ENCODE measurements at places on chromosomes 3 and 15. TPM values are rescaled to one million over a fixed set of nuclear protein-coding genes. Genes with fewer than 3 reads are reported as not detected.
A peak's percentile ranks its signal among the peaks of the same experiment; 100 is the strongest.

The SI gene
- not detected for total RNA-seq

The DHX30 gene
- total RNA-seq = 91.7 TPM

The PLA2G4E gene
- total RNA-seq = not detected

The ZNF620 gene
- total RNA-seq = 1.6 TPM

The GOLGA8R gene
- total RNA-seq = 4.2 TPM

The CACNA1D gene
- total RNA-seq = 0.24 TPM

The CCR8 gene
- total RNA-seq = not detected

DNA sequence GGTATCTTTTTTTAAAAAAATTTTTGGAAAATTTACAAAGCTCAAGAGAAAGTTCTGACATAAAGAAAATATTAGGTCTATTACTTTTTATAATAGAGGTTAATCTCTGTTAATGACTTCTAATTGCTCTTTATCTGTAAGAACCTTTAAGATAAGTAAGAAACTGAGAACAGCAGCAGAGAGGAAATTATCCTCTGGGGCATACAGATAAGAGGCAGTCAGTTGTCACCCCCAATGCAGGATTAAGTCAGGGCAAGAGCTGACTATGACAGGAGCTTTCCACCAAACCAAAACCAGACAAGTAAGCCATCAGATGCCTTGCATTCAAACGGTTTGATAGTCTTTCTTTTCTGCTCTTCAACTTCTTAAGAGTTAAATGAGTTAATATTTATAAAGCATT, 149.0 kb downstream of the GSK3B start:
- DNase-seq = no peak

DNA sequence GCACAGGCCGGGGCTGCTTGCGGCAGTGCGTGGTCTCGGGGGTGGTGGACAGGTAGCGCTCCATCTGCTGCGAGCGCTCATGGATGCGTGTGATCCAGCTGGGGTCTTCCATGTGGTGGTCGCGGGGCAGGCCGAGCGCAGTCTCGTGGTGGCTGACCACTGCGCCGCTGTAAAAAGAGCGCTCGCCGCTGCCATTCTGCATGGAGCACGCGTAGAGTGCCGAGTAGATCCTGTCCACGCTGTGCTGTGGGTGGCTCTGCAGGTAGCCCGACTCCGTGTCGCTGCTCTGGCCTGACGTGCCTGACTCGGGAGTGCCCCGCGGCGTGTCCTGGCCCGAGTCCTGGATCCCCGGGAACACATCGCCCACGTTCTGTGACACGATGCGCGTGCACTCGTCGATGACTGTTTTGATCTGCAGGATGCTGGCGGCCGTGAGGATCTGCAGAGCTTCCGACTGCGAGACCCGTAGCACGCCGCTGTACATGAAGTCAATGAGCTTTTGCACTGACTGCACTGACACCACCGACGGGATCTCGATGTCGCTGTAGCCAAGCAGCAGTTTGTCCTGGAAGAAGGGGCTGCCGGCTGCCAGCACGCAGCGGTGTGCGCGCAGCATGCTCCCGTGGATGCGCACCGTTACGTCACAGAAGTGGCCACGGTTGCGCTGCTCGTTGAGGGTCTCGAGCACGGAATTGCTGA, 57.4 kb downstream of the TIGIT start:
- no peak for DNase-seq

- no peak for DNase-seq
Measured at GRCh38 chr3:4520033-4520816, 27.1 kb downstream of the ITPR1 start.

GRCh38 chr3:67529915-67530314, 124.5 kb downstream of the SUCLG2 start:
- DNase-seq = no peak

DNA sequence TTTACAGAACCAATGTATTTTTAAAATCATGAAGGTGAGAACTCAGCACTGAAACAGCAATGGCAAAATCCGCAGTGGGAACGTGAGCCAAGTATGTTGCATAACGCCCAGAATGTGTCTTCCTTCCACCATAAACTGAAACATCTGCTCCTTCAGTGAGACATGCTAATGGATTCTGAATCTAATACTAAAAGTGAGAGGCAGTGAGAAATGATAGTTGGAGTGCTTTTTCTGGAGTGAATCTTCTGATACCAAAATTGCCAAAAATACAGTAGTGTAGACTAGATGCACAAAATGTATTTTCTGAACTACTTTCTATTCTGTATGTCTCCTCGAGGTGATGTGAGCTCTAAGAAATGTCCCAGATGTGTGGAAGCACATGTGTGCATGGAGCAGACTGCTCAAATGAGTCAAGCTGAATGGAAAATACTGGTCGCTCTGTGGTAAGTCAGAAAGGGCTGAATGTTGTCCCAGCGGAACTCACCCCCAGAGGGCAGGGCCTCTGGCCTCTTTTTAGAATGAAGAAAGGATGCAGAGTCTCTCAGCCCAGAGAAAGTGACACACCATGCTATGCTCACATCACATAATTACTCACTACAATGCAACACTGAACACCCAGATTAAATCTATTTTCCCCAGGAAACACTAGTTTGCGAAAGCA, 73.0 kb downstream of the ATP10A start:
- DNase-seq = peak; percentile 45

GRCh38 chr3:77298417-77298816, 258.5 kb downstream of the ROBO2 start:
- DNase-seq = no peak

DNA sequence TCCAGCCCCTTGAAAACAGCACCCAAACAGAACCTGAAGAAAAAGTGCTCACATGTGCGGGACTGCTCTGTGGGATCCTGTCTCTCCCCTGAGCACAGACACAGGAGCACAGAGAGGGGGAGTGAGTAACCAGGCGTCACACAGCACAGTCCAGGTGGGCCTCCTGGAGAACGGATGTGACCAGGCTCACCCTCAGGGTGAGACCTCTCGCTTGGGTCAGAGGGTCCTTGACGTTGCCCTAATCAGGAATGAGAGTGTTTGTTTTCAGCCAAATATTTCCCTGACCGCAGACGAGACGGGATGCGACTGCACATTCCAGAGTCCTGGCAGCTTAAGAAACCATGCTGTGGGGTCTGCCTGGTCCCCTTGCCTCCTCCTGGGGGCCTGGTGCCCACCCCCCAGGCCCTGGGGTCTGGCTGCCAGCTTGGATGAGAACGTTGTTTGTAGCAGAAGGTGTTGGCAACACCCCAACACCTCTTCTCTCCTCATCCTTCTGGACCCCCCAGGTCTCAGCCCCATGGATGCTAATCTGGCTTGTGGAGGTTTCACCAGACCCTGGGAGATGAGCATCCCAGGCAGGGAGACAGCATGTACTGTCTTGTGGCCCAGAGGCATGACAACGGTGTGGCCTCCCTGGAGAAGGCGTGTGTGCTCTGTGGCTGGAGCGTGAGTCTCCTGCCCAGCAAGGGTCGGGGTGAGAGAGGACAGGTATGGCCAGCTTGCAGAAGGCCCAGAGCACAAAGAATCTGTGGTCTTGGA, 42.1 kb upstream of the SLC6A6 start:
- DNase-seq = no peak

DNA sequence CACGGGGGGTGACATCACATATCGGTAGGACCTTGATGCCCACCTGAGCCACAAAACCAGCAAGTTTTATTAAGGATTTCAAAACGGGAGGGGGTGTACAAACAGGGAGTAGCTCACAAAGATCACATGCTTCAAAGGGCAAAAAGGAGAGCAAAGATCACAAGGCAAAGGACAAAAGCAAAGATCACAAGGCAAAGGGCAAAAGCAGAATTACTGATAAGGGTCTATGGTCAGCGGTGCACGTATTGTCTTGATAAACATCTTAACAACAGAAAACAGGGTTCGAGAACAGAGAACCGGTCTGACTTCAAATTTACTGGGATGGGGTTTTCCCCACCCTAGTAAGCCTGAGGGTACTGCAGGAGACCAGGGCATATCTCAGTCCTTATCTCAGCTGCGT, 143.5 kb upstream of the LPP start:
- DNase-seq = no peak

GRCh38 chr3:183349421-183350157, 78.8 kb downstream of the MCF2L2 start:
- no peak for DNase-seq

DNA sequence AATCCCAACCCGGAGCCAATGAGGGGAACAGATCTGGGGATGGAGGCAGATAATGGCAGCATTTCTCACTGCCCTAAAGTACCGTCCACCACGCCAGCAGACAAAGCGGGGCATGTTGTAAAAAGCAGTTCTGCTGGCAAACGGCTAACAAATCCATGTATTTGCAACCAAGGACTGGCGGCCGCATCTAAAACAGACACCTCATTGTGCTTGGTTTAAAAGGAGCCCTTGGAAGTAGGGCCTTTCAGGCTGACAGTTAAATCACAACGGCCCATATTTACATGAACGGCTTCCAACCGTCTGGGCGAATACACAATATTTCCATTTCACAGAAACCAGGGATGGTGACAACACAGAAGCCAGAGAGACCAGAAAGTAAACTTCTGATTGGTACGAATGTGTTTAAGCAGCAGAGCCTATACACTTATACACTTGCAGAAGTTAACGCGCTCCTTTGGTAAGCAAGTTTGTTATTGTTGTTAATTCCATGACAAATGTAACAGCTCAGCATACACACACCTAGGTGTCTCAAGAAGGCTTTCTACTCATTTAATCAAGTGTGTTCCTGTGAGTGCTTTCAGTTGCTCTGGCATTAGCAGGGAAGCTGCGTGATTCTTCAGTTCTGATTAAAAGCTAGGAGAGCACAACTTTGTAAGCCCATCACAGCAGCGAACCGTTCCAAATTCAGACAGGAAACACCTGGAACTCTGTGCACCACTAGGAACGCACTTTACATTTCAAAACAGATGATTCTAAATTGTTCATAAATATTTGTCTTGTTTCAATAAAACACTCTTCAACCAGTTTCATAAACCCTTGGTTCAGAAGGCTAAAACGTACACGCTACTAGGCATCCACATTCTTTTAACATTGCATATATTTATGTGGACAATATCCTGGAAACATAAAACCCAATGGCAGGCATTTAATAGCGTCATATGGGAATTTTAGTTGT, 112.9 kb downstream of the PDZRN3 start:
- DNase-seq = no peak

DNA sequence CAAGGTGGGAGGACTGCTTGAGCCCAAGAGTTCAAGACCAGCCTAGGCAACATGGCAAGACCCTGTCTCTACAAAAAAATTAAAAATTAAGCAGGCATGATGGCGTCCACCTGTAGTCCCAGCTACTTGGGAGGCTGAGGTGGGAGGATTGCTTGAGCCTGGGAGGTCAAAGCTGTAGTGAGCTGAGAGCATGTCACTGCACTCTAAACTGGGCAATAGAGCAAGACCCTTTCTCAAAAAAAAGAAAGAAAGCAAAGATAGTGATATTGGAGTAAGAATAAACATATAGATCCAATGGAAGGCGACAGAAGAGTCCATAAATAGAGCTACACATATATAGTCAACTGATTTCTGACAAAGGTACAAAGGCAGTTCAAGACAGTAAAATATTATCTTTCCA, 21.3 kb upstream of the ANKRD28 start:
- DNase-seq = no peak

DNA sequence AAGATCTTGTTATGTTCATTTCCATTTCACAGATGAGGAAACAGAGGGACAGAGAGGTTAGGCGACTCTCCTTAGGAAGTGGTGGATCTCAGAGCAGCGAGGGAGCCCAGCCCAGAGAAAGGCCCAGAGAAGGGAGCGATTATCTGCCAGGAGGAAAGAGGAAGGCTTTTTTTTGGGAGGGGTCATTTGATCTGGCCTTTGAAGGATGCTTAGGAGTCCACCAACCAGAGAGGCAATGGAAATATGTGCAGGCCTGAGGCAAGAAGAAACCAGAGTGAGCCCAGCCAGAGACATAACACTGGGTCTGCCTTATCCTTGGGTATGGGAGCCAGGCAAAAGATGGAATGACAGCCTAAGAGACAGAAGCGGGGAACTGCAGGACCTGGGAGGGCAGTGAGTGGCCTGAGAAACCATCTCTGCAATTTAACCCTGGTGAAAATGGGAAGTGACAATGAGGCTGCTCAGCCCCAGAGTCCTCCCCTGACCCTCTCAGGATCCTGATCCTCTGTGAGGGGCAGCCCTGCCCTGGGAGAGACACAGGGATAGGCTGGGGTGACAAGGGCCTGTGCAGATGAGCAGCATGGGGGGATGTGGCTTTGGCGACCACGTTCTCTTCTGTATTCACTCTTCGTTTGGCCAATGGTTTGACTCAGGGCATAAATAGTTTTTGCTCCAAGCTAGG, 163.2 kb downstream of the WNT7A start:
- DNase-seq = no peak

DNA sequence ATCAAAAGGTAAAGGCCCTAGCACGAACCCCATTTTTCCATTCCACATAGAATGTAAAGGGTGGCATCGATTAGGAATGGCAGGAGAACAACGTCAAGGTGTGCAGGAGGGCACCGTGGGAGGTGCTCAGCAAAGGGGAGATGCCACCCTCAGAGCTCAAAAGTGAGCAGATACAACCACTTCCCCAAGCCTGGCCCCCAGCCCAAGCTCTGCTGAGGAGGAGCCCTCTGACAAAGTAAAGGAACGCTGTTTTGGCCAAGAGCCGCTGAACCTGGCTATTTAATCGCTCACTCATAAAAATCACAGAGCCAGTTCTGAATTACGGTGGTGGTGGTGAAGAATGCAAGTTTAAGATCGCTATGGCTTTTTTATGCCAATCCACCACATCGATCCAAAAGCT, 12.4 kb downstream of the GNB5 start:
- DNase-seq = no peak

DNA sequence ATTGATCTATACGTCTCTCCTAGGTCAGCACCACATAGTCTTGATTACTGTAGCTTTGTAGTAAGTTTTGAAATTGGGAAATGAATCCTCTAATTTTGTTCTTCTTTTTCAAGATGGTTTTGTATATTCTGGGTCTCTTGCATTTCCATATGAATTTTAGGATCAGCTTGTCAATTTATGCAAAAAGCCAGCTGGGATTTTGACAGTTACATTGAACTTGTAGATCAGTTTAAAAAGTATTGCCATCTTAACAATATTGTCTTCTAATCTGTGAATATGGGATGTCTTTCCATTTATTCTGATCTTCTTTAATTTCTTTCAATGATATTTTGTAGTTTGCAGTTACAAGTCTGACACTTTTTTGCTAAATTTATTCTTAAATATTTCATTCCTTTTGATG, 5.6 kb upstream of the PRR23E start:
- no peak for DNase-seq

DNA sequence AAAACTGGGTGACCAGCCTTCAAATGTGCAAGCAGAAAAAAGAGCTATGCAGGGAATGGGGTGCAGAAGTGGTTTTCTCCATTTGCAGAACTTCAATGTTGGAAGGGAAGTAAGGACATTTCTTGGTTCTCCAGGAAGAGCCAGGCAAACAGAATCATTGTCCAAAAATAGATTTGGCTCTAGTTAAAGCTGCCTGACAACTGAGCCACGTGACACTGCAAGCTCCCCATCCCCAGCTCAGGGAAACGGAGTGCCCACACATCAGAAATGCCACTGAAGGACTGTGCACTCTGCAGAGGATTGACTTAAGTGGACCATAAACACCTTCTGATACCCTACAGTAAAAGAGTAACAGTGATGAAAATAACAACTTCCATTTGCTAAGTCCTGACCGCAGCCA, 195.6 kb upstream of the NSMCE3 start:
- DNase-seq = no peak
